Thymus (tissue), 14 donors: ENCODE measurements at places on chromosomes 7 and 10. TPM values are rescaled to one million over a fixed set of nuclear protein-coding genes. Genes with fewer than 3 reads are reported as not detected.

Gene MYPN
- 0.19 TPM for total RNA-seq

Gene SPDYE5
- total RNA-seq, result 0.05 TPM

Gene HTR5A
- 0.85 TPM for total RNA-seq

Gene OPN1SW
- not detected for total RNA-seq

Gene TMEM178B
- 2.0 TPM for total RNA-seq

Gene AOAH
- total RNA-seq, result 23.5 TPM

Gene SNCG
- 27.5 TPM for total RNA-seq

Gene SLC13A4
- 0.05 TPM for total RNA-seq

Gene ELAPOR2
- total RNA-seq, result 5.3 TPM

Gene TSC22D4
- 37.4 TPM for total RNA-seq

Gene CALHM3
- total RNA-seq, result 0.09 TPM

Gene ALOX5
- 6.7 TPM for total RNA-seq

Gene OPALIN
- under 0.01 TPM for total RNA-seq
